Activated T-helper 17 cell treated with anti-CD3 and anti-CD28 coated beads, Interleukin-2, amount 50 U/mL, for 72 hours (primary cell): ENCODE measurements at places on chromosomes 4 and X. TPM values are rescaled to one million over a fixed set of nuclear protein-coding genes. Genes with fewer than 3 reads are reported as not detected.

Gene BANK1
- 0.17 TPM for total RNA-seq

DNA sequence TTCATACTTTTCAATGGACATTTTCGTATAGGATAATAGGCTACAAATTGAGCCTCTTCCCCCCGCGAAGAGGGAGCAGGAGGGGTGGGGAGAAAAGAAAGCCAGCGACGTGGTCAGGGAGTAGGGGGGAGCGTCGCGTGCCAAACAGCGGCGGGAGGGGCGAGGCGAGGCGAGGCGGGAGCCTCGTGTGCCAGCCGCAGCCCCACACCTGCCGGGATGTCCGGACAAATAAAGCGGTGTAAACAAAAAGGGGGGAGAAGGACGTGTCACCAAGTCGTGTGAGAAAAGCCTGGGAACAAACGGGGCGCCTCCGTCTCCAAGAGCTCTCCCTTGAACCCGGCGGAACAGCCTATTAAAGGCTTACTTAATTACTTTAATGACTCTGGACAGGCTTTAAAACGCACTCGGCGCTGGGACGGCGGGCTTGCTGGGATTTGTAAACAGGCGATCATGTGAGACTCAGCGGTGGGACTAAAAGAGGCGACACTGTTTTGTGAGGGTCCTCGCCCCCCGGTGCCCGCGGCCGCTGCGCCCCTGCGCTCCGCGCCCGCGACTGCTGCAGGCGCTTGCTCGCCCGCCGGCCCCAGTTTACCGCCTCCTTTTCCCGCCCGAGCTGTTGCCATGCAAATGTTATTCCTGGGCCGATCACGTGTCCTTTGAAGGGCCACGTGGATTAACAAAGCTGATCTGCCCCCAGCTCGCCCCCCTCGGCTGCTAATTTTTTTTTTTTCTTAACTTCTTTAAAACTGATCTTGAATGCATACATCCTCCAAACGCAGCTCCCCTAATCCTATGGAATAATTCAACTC lies at the start of gene HELT:
Gene HELT, plus strand, starts transcription at position 527 of the 809 bp plus-strand sequence. CDS start 439 bp downstream, outside the sequence.
- no peak for ATAC-seq

DNA sequence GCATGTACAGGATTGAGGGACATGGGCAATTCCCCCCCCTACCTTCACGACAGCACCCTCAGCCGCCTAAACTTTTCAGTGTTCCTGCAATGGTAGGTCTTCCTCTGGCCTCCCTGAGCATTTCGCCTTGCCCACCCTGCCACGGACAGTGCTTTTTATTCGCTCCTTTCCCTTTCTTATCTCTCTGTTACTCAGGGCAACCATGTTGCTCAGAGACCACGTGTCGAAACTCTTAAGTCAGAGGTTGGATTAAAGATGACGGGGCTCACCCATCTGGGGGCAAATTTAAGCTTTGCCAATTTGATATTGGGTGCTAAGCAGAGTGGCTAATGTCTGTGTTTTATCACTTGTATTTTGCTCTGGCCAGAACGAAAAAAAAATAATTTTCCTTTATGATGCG lies 20.4 kb downstream of the TENM3 start:
- ATAC-seq = no peak

- no peak for ATAC-seq
These were observed 17.0 kb downstream of the PAQR3 start for GRCh38 chr4:78922207-78922606.

DNA sequence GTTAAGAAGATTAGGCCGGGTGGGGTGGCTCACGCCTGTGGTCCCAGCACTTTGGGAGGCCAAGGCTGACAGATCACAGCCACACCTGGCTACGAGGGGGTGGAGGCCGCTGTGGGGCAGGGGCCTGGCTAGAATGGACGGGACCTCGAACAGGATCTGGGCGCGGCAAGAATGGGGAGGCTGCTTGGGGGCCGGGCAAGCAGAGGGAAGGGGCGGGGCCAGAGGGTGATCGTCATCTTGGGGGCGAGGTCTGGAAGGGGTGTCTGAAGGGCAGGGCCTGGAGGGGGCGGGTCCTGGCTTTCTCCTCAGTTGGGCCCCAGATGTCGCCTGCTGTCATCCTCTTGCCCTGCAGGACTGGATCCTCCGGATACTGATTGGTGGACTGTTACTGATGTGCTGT lies 57.3 kb upstream of the ENPEP start:
- no peak for ATAC-seq

- ATAC-seq = peak; percentile 5
These were observed 26.9 kb downstream of the UTP14A start for GRCh38 chrX:129932821-129933321.

DNA sequence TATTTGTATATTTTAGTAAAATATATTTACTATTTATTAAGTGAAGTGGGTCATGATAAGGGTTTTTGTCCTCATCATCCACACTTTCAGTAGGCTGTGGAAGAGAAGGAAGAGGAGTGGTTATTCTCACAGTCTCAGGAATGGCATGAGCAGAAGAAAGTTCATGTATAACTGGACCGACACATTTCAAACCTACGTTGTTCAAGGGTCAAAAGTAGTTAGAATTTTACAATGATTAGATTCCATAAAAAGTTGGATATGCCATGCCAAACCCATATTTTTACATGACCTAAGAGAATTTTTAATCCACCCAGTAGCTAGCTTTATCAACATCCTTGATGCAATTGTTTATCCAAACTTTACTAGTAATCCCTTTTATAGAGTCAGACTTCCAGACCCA lies 15.6 kb upstream of the MAGEA8 start:
- ATAC-seq = no peak

Gene PABPC1L2B
- total RNA-seq = not detected

Gene UGT2B7
- not detected for total RNA-seq

Gene SSX1
- total RNA-seq = not detected

Gene ENPEP
- 0.16 TPM for total RNA-seq

Gene MAGEB10
- not detected for total RNA-seq

- ATAC-seq = no peak
These were observed 88.2 kb upstream of the TECRL start for GRCh38 chr4:64497491-64497890.

- peak; percentile 42 for ATAC-seq
These were observed 12.0 kb downstream of the PDLIM5 start for GRCh38 chr4:94463771-94464170.

- ATAC-seq = no peak
These were observed 1154.4 kb downstream of the RAPGEF2 start for GRCh38 chr4:160257318-160257717.

Gene REELD1
- total RNA-seq = 0.15 TPM

GRCh38 chrX:124736553-124737270 lies 390.3 kb downstream of the SH2D1A start:
- ATAC-seq = peak; percentile 81

GRCh38 chr4:19880206-19880605 lies 371.5 kb upstream of the SLIT2 start:
- ATAC-seq = no peak

Gene CSAG1
- total RNA-seq = not detected

- ATAC-seq = no peak
These were observed 480.8 kb upstream of the TECRL start for GRCh38 chr4:64889906-64890610.

GRCh38 chr4:7653510-7654369 lies 219.0 kb upstream of the PSAPL1 start:
- no peak for ATAC-seq

GRCh38 chrX:153947009-153947769 lies 2.7 kb upstream of the RENBP start:
- peak; percentile 92 for ATAC-seq

DNA sequence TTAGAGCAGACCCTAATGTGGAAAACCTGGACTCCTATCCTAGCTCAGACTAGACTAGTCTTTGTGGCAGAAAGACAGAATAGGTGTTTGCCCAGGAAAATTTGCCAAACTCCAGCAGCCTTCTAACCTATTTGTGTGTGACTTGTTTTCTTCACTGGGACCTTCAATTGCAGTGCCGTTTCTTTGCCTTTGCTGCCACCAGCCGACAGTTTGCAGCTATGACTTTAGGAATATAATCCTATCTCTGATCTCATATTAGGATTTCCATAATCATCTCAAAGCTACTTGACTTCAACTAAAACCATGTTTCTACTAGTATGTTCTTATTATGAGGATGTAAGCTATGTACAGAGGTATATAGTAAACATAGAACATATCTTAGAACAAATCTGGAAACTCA lies 60.2 kb upstream of the PGAM4 start:
- ATAC-seq = no peak

GRCh38 chrX:116526010-116526409 lies 63.2 kb upstream of the CT83 start:
- ATAC-seq = no peak

DNA sequence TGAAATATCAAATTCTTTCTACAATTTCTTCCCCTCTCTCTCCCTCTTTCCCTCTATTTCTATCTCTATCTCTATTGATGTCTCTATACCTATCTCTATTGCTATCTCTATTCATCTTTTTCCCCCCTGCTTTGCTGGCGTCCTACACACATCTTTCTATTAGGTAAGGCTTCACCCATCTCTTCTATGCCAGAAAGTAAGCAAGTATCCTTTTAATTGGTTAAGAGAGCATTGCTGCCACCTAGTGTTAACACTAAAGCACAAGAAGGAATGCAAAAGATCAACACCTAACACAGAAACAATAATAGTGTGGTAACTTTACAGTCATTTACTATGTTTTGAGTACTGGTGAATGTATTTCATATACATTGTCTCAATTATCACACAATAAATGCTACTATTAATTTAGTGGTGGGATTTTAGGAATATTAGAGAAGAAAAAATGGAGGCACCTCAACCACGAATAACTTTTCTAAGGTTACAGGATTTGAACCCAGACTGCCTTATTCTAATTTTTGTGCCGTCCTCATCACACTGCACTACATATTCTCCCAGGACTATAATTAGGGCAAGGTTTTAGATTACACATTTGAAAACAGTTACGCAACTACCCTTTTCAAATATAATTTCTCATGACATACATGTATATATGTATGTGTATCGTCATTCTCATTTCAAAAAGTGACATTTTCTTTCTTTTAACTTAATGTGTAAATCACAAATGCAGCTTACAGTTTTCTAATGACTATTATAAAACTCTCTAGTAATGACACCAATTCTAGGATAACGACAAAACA lies 3.7 kb upstream of the C4orf36 start:
- ATAC-seq = peak; percentile 55

DNA sequence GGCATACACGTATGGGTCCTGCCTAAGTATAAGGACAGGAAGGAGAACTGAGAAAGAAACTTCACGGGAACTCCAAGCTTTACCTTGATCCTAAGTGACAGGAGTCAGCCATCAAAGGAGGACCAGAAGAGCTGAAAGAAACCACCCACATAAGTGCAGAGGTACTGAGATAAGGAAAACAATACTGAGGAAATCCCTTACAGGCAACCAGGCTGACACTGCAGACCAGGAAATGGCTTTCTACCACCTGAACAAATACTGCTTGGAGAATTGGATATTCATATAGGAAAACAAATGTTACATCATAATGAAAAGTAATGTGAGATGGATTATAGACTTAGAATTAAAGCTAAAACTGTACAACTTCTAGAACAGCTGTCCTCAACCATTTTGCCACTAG lies 127.0 kb downstream of the IL15 start:
- ATAC-seq = no peak

- ATAC-seq = no peak
These were observed 70.2 kb downstream of the FRYL start for GRCh38 chr4:48709901-48710300.

- no peak for ATAC-seq
These were observed 122.5 kb downstream of the NFKB1 start for GRCh38 chr4:102623622-102624021.

Gene MAGEA8
- total RNA-seq = not detected
